Stimulated activated naive B cell treated with anti-CD40 and anti-IgM and Interleukin-4, amounts not matched to agents 10 μg/mL and 1 μg/mL and 100 μg/mL, for 72 hours (primary cell): ENCODE measurements at places on chromosomes 1 and 21.

DNA sequence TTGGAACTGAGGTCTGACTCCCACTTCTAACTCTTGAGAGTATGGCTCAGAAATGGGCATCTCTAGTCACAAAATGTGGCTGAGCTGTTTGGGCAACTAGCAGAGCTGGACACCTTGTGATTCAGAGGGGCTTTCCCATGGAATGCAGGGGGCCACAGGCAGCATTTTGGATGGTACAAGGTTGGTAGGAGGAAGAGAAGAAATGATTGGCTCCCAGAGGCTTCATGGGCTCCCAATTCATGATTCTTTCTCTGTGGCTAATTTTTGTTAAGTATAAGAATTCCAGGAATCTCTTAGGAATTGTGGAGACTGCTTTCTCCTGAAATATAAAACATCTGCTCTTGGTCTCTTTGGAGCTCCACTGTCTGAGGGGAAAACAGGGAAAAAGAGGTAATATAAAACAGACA is 49.7 kb downstream of the PBX1 start:
- H3K4me1 ChIP-seq, result no peaks in the 10 kb centered on the region
- H3K27me3 ChIP-seq, result no peaks in the 10 kb centered on the region
- no peaks in the 10 kb centered on the region for H3K36me3 ChIP-seq
- no peak overlapping the region for H3K27ac ChIP-seq
- no peak overlapping the region for H3K4me3 ChIP-seq

- H3K4me1 ChIP-seq, result peaks cover 49% of the 10 kb centered on the region
- peak overlapping the region; percentile 97 for H3K4me3 ChIP-seq
- peaks cover 1% of the 10 kb centered on the region for H3K27me3 ChIP-seq
- no peak overlapping the region for H3K27ac ChIP-seq
- H3K36me3 ChIP-seq, result peaks cover 3% of the 10 kb centered on the region
Observed at GRCh38 chr1:109986054-109986444, 1.5 kb downstream of the AHCYL1 start.

DNA sequence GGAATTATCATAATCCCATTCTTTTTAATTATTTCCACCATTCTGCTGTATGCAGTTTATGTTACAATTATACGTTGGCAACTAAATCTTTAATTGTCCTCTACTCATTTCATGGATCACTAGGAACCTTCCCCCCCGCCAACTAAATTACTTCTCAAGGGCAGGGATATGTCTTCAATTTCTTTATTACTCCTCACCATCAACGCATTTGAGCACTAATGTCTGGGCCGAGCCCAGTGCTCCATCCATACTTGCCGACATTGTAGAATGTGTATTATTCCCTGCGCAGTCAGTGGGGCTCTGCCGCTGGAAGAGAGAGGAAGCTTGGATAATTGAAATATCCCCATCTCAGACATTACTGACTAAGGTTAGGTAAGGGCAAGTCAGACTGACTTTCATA is 236.4 kb upstream of the AJAP1 start:
- no peaks in the 10 kb centered on the region for H3K4me1 ChIP-seq
- no peak for DNase-seq
- H3K27ac ChIP-seq, result no peak overlapping the region
- no peaks in the 10 kb centered on the region for H3K36me3 ChIP-seq
- H3K4me3 ChIP-seq, result no peak overlapping the region

- H3K27ac ChIP-seq, result no peak overlapping the region
- H3K36me3 ChIP-seq, result no peaks in the 10 kb centered on the region
- H3K4me1 ChIP-seq, result no peaks in the 10 kb centered on the region
- DNase-seq, result no peak
Observed at GRCh38 chr1:233868461-233868860, 36.0 kb upstream of the SLC35F3 start.

DNA sequence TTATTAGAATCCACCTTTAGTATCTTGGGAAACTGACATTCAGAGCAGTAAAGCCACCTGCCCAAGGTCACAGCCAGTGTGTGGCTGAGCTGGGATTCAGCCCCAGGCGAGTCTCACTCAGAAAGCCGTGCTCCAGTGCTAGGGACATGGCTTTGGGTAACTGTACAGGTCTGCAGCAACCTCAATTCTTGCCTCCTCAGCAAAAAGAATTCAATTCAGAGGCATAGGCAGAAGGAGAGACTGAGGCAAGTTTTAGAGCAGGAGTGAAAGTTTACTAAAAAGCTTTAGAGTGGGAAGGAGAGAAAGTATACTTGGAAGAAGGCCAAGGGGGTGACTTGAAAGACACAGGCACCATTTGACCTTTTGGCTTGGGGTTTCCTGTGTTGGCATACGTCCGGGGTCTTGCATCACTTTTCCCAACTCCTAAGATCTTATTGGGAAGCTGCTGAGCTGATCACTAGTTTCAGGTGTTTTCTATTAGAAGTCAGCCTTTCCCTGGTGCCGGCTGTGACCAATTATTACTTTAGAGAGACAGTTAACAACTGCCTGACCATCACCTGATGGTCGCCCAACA is 529.3 kb downstream of the MATN1 start:
- no peaks in the 10 kb centered on the region for H3K36me3 ChIP-seq
- H3K4me1 ChIP-seq, result no peaks in the 10 kb centered on the region
- no peak overlapping the region for H3K4me3 ChIP-seq
- no peak overlapping the region for H3K27ac ChIP-seq
- H3K27me3 ChIP-seq, result peaks cover 26% of the 10 kb centered on the region

DNA sequence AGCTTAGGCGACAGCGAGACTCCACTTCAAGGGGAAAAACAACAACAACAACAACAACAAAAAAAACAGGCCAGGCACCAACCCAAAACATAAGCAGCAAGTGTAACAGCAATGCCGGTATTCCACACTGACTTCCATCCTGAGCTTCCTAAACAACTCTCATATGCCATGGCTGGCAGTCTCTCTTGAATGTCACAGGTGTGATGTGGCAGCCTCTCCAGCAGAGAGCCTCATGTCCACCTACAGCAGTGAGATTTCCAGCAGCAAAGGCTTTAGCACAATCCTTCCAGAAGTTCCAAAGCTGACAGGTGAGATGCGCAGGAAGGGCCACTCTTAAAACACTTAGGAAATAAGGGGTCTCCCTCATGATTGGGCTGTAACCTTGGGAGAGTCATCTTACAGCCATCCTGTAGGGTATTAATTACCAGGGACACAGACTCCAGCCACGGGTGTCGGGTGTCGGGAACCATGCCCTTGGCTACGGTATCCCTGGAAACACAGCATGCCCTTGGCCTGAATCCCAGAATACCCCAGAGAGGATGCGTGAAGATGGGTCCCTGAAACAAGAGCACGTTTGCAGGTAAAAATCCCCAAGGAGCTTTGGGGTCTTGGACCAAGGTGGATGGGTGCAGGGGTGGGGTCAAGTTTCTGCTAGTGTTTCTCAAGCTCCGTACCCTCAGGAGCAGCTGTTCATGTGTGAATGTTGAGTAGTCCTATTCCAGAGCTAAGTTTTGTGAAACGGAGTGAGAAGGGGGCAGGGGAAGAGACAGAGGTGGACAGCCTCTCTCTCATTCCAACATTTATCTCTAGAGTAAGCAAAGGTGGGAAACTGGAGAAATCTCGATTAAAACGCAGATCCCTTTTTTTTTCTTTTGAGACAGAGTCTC is 31.4 kb downstream of the CLSTN1 start:
- peaks cover 68% of the 10 kb centered on the region for H3K4me1 ChIP-seq
- H3K27me3 ChIP-seq, result no peaks in the 10 kb centered on the region
- peaks cover 6% of the 10 kb centered on the region for H3K36me3 ChIP-seq
- DNase-seq, result no peak
- H3K4me3 ChIP-seq, result no peak overlapping the region
- H3K27ac ChIP-seq, result peak overlapping the region; percentile 54

DNA sequence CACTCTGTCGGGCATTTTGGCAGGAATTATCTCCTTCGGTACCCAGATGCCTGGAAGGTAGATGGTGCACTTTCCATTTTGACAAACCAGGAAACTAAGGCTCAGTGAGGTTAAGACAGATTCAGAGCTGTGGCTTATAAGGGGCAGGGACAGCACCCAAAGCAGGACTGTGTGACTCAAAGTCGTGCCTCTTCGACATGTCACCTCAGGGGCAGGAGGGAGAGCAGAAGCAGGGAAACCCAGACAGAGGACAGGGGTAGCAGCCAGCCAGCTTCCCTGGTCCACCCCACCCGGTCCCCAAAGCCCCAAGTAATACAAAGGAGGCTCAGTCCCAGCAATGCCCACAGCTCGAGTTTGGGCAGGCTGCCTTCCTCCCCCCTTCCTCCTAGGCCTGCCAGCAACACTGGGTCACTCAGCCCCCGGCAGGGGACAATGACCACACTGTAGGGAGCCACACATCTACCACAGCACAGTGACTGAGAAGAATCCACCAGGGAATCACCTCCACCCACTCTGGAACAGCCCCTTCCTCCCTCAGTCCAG is 2.5 kb downstream of the RHOC start:
- DNase-seq, result no peak
- H3K27me3 ChIP-seq, result no peaks in the 10 kb centered on the region
- H3K4me3 ChIP-seq, result no peak overlapping the region
- no peak overlapping the region for H3K27ac ChIP-seq
- H3K4me1 ChIP-seq, result peaks cover 84% of the 10 kb centered on the region

DNA sequence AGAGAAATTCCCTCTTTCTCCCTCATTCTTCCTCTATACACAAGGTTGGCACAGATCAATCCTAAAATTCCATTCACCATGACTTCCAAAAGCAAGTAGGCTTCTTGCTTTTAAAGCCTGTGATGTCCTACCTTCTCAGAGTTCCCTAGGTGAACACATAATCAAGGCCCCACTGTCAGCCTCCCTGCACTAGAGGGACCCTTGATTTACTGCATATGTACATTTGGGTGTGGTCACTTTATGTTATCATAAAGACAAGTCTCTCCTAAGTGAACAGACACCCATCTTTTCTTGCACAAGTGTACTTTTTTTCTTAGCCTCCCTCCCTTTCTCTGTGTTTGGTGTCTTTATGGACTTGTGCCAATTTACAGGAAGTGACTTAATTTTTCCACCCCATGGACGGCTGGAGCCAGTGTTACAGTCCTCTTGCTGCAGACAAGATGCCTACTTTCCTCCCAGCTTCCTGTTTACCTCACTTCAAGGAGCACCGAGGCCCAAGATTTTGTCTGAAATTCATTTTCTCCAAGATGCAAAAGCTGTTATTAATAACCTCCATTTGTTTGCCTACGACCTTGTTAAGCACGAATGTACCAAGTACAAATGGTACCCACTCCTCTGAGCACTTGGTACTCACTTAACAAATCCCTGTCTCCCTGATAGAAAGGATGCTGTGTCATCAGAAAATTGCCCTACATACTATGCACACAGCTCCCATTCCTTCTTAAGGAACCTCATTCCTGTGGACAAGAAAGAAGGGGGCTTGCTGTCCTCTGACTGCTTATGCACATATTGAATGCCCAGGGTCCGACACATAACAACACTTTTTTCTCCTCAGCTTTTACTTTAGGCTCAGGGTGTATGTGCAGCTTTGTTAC is 82.8 kb upstream of the SLC44A3 start:
- H3K4me3 ChIP-seq, result no peak overlapping the region
- no peak overlapping the region for H3K27ac ChIP-seq
- no peaks in the 10 kb centered on the region for H3K36me3 ChIP-seq
- H3K4me1 ChIP-seq, result peaks cover 11% of the 10 kb centered on the region
- no peaks in the 10 kb centered on the region for H3K27me3 ChIP-seq

DNA sequence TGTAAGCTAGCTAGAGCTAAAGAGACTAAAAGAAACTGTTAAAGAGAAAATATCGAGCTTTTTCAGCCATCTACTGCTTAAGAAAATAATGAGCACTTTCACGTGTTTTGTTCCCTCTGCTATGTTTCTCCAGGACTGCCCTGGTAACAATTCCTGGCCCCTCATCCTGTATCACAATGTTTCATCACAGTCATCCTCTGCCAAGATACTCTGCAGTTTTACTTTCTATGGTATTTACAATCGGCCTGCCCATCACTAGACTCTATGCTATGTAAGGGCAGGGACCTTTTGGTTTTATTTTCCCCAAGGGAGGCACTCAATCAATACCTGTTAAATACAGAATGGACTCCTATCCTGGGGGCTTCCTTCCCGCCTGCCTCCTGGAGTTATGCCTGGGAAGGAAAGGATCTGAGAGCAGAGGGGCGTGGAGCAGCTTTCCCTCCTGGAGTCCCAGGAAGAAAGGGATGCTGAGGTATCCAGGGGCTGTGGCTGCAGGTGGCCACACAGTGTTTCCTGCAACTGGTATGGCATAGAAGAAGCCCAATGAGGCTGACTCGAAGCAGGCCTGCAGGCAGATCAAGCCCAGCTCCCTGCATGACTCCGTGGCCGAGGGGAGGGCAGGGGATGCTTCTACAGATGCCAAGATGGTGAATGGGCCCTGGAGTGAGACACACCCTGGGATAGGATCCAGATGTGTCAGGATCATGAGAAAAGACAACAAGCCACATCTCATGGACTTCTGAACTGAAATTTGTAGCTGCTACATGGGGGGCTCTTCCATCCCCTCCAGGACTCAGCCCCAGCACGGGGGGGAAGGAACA is 52.9 kb downstream of the MATN1 start:
- no peak overlapping the region for H3K4me3 ChIP-seq
- H3K4me1 ChIP-seq, result no peaks in the 10 kb centered on the region
- H3K27me3 ChIP-seq, result peaks cover 24% of the 10 kb centered on the region
- H3K36me3 ChIP-seq, result peaks cover 3% of the 10 kb centered on the region

- H3K36me3 ChIP-seq, result no peaks in the 10 kb centered on the region
- H3K27me3 ChIP-seq, result no peaks in the 10 kb centered on the region
Observed at GRCh38 chr1:76029331-76029730, 45.2 kb upstream of the ST6GALNAC3 start.

GRCh38 chr1:24216276-24217074 is 29.4 kb upstream of the IFNLR1 start:
- no peaks in the 10 kb centered on the region for H3K4me1 ChIP-seq
- H3K36me3 ChIP-seq, result peaks cover 4% of the 10 kb centered on the region
- DNase-seq, result no peak

- peaks cover 5% of the 10 kb centered on the region for H3K4me1 ChIP-seq
- peaks cover 24% of the 10 kb centered on the region for H3K27me3 ChIP-seq
- DNase-seq, result no peak
- no peak overlapping the region for H3K4me3 ChIP-seq
- H3K36me3 ChIP-seq, result peaks cover 1% of the 10 kb centered on the region
Observed at GRCh38 chr21:45312296-45312695, 24.6 kb upstream of the POFUT2 start.
